ENCODE measurements at places on chromosomes 7 and 10. TPM values are rescaled to one million over a fixed set of nuclear protein-coding genes. Genes with fewer than 3 reads are reported as not detected.

DNA sequence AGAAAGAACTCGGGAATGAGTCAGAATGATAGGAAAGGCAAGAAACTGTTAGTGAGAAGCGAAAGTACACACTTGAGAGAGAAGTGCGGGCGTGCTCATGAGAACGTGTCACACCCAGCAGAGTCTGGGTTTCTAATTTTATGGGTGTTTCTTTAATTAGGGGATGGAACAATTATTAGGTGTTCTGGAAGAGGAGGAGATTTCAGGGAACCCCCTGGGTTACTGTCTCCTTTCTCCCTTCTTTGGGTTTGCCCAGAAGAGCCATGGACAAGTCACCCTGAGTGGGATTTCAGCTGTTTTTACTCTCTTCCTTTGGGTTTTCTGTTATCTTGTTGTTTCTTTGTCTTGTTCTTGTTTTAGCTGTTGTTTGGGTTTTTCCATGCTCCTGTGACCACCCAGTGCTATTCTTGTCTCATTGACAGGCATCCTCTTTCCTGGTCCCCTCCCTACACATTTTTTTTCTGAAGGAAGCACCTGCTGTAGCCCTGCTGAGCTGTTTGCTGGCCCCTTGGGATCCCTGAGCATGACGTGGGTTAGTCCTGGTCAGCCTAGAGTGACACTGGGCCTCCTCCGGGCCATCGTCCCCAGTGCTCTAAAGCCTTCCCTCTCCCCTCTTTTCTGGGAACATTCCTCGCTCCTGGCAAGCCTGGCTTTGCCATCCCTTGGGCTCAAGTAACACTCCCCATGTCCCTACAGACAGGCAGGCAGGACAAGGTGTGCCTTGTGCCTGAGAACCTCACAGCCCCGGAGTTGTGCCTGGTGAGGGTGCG lies 3.5 kb downstream of the SH2D4B start:
- DNase-seq: no peak

DNA sequence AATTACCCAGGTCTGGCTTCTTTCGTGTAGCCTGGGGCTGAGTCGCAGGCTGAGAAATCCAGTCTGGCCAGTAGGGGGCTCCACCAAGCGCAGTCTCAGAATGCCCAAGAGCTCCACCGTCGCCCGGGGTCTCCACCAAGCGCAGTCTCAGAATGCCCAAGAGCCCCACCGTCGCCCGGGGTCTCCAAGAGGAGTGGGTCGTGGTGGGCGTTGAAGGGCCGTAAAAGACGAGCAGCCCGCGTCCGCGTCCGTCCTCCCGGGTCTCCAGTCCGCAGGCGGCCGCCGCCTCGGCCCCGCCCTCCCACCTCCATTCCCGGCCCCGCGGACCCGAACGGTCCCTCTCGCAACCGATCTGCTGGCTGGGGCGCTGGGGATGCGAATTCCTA lies 892 bp upstream of the ZYX start:
- peak; percentile 91 for DNase-seq

- no peak for DNase-seq
Measured at GRCh38 chr10:86312701-86313270, 53.8 kb downstream of the GRID1 start.

The OLAH gene
- 1.7 TPM for total RNA-seq

Data from activated naive CD4-positive, alpha-beta T cell treated with anti-CD3 and anti-CD28 coated beads, Interleukin-2, amount 50 U/mL, for 72 hours (primary cell).